ENCODE measurements at places on chromosomes 2 and 18.

DNA sequence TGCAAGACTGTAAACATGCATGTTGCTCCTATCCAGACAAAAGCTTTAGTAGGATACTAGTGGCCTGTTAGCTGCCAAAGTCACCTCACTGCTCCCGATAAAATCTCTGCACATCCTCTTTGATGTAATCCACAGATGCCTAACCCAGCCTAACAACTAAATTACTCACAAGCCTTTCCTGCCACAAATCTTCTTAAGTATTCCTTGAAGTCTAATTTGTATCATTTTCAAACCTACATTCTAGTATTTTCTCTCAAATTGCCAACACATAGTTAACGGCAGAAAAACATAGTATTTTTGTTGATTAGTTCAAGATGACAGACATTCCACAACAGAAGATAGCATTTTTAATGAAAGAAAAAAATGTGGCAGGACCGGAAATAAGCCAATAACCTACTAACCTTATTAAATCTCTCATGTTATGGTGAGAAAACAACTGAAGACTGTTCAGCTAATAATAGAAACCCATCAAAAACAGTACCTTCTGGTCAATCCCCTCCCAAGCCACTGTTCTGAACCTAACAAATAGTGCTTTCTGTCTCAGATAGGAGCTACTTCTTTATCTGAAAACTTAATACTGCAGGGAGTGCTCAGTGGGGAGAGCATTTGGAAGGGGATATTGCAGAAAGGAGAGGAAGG, at the start of gene MPP4:
MPP4 (minus strand) TSS at position 57 of the 639 bp plus-strand sequence. CDS start 4,690 bp downstream, outside the sequence.
- no peak for DNase-seq

DNA sequence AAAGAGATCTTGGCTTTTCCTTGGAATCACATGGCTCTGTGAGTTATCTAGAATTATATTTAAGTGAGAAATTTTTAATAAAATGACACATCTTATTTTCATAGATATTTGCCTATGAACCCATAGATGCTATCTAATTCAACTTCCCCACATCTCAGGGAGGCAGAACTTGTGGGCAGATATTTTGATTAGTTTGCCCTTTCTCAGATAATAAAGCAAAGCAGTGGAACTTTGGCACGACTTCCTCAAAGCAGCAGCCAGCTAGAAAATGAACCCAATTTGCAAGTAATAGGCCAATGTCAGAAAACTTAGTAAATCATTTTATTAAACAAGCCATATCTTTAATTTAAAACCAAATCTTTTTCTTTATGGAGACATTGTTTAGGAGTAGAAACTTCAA, 32.7 kb downstream of the RAB27B start:
- DNase-seq: no peak

- no peak for DNase-seq
Measured at GRCh38 chr2:106521016-106521415, 33.9 kb downstream of the CD8B2 start.

- peak; percentile 48 for DNase-seq
Measured at GRCh38 chr2:106812383-106812782, 73.6 kb downstream of the ST6GAL2 start.

DNA sequence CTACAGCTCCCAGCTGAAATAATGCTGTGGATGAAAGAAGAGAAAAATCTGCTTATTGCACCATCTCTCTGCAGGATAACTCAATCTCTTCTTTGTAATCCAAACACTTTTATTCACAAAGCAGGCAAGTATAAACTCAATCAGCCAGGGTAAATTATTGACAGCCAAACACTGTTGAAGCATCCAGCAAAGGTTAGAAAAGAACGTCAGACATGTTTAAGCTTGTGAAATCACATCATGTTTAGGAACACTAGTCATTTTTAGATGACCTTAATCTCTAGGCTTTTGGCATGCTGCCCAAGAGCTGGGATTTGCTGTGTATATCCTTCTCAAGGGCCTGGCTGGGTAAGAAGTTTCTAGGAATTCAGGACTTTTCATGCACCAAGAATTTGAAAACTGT, 1148.1 kb upstream of the FANCL start:
- DNase-seq: no peak

DNA sequence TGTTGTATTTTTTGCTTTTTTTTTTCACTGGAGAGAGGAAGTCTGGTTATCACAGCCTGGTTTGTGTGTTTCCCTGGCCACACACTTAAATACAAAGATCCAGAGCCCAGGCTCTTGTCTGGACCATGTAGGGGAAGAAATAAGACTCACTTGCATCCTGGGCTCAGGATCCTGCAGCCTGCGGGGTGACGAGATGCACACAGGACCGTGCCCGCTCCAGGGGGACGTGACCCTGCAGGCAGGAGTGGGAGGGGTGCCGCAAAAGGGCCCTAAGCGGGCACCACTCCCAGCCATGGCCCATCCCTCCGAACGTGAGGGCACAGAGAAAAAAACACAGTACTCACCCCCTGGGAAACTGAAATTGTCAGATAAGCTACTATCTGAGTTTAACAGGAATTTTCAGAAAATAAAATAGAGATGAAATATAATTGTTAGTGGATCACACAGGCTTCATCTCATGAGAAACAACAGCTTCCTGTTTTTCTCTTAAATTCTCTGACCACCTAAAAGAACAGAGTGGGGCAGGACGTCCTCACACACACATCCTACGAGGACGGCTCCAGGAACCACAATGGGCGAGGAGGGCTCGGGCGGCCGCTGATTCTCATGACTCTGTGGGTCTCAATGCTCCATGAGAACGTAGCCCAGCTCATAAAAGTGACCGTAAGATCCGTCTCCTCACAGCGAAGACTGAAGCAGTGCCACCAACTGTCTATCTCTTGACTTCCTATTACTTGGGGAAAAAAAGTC, 142.6 kb upstream of the ALKAL2 start:
- no peak for DNase-seq

DNA sequence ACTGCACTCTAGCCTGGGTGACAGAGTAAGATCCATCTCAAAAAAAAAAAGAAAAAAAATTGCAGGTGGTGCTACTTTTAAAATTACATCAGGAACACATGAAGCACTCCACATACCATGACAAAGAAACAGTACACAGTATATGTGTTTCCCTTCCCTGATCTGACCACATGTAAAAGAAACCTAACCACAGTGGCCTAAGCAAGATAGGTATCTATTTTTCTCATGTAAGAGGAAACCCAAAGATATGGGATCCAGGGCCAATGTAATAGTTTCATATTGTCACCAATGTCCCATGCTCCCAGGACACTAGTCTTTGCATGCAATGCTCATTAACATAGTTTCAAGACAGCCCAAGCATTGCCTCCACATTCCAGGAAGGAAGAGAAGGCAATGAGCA, 99.9 kb downstream of the DYM start:
- DNase-seq: no peak

GRCh38 chr2:69693775-69694450, 48.0 kb upstream of the ANXA4 start:
- no peak for DNase-seq

GRCh38 chr2:204180649-204181048, 244.1 kb downstream of the ICOS start:
- DNase-seq: no peak

- DNase-seq: no peak
Measured at GRCh38 chr2:212929116-212929515, 222.3 kb downstream of the IKZF2 start.

- no peak for DNase-seq
Measured at GRCh38 chr2:75641587-75641986, 5.0 kb upstream of the MRPL19 start.

DNA sequence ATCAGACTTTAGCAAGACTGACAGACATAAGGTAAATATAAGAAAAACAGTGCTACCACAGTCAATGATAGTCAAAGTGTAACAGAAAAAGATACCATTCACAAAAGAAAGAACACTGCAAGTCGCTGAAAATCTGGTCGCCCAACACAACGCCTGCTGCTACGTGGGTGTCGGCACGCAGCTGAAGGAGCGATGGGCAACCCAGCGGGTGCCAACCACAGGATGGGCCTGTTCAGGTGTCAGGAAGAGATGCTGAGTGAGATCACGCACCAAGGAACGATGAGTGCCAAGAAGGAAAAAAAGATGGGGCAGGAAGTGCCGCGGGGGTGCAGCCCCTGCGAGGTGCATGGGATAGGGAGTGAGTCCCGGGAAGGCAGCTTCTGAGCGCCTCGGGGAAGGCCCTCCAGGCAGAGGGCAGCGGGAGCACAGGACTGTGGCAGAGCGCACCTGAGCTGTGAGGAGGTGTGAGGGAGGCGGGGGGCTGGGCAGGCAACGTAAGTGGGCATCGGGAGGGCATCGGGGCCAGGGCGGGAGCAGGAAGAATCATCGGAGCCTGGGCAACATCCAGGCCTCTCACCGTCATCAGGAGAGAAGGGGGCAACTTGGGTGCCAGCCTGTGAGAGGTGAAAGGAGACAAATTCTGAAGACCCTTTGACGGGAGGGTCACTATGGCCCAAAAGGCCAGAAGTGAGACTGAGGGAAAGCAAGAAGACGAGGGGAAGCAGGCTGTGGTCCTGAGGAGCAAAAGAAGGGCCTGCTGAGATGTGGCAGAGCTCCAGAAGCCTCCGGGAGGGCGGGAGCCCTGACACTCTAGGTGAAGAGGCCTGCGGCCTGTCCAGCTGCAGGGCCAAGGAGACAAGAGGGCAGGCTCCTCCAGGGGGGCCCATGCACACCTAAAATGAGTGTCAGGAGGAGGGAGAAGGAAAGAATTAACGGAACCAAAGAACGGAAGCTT, 14.8 kb upstream of the MTERF4 start:
- DNase-seq: no peak

- DNase-seq: no peak
Measured at GRCh38 chr2:235343156-235343774, 150.6 kb upstream of the AGAP1 start.

- DNase-seq: no peak
Measured at GRCh38 chr2:157743051-157743450, 114.4 kb upstream of the ACVR1C start.

DNA sequence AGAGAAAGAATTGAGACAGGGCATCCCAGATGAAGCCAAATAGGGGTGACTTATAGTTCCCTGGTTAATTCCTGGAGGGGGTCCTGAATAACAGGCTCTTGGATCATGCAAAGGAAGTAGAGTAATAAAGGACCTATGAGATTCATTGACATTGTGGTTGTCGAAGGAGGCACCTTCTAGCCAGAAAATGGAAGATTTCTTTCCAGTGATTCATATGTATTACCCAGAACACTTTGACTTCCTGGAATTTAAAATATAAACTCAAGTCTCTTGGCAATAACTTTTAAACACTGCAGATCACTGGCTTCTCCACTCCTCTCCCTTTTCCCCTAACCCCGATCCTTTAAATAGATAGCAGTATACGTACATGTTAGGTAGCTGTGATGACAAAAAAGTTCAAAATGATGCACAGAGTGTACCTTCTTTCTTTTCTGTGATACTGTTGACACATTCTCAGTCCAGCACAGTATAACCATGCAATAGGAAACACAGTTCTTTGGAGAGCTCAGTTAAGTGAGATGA, 211.8 kb downstream of the LTBP1 start:
- DNase-seq: no peak

DNA sequence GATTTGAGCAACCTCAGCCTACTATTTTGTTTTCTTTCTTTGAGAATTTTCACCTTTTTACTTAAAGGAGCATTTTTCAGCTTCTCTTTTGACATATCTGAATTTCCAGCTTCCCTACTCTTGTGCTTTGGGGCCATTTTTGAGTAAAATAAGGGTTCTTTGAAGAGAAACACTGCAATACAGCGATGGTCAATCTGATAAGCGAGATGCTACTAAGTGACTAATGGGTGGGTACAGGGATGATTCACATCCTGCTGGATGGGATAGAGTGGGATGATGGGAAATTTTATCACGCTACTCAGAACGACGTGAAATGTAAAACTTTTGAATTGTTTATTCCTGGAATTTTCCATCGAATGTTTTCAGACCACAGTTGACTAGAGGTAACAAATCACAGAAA, 211.5 kb downstream of the TMEM247 start:
- DNase-seq: no peak

DNA sequence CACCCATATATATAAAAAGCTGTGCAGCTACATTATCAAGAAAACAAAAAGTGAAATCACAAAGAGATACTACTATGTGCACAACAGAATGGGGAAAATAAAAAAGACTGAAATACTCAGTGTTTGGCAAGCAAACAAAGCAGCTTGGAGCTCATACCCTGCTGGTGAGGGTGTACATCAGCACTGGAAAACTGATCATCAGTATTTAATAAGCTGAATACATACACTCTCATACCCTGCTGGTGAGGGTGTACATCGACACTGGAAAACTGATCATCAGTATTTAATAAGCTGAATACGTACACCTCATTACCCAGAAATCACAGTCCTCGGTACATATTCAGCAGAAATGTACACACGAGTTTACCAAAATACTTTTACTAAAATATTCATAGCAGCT, 220.8 kb downstream of the SPP2 start:
- DNase-seq: no peak

GRCh38 chr2:54570925-54571694, 115.0 kb downstream of the SPTBN1 start:
- DNase-seq: peak; percentile 64

DNA sequence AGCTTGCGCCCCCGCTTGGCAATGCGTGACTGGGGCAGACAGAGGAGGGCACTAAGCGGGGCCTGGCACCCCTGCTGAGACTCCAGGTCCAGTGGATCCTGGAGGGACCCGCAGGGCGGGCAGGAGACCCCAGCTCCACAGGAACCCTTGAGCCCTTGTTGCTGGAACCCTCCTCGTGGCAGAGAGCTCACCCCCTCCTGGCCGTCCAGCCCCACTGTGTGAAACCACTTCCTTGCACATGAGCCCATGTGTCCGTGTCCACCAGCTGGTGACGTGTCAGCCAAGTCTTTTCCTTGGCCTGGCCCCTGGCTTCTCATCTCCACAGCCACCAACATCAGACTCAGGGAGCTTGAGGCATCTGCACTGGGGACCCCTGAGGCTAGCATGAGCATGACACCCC, 38.0 kb downstream of the BIN1 start:
- DNase-seq: no peak

- DNase-seq: peak; percentile 7
Measured at GRCh38 chr2:20469595-20469994, 22.7 kb downstream of the RHOB start.

DNA sequence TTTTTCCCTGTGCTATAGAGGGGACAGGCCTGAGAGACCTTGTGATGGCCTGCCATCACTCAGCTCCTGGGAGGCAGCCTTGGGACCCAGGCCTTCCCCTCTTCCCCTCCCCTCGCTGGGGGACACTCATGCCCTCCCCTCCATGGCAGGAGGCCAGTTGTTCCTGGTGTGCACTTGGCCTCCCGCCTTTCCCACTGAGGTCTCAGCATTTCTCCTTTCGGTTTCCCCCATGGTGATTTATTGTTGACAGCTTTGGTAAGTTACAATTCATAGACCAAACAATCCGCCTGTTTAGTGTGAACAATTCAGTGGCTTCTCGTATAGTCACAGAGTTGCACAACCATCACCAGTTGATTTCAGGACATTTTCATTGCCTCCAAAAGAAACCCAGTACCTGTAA, 10.2 kb upstream of the CNDP1 start:
- DNase-seq: no peak

- no peak for DNase-seq
Measured at GRCh38 chr18:25067275-25068025, 284.5 kb downstream of the ZNF521 start.

DNA sequence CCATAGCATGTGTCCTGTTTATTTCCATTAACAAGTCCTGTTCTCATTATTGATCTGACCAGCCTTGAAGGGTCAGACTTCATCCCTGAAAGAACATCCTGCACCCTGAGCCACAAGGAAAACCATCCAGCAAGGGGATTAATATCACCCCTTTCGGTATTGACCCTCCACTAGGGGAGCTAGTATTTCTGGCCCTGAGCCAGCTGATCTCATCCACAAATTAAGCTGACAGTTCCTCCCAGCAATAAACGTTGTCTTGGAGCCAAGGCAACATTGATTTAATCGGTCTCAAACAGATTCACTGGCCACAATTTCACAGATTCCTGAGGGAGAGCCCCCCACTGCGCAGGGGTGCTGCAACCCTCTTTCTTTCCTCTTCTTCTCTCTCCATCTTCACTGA, 353.1 kb upstream of the FANCL start:
- DNase-seq: no peak
